ENCODE measurements at places on chromosomes 3 and 15.
A peak's percentile ranks its signal among the peaks of the same experiment; 100 is the strongest.

DNA sequence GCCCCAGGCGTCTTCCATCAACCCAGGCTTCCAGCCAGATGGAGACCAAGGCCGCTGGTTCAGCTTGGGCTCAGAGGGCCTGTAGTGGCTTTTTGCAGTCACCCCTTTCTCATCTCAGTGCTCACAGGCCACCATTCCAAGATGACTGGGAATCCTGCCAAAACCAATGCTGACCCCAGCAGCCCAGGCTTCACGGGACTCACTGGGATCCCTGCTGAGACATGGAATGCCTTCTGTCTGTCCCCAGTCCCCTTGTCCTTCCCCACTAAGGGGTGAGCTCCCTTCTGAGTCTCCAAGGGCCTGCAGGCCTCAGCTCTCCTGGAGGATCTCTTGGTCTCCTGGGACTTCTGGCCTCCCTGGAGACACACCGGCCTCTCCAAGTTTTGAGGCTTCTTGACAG, 77.4 kb upstream of the SEC13 start:
- DNase-seq, result no peak

- no peak for DNase-seq
Measured at GRCh38 chr3:168212664-168213285, 117.1 kb upstream of the GOLIM4 start.

- no peak for DNase-seq
Measured at GRCh38 chr3:57889807-57890206, 118.4 kb upstream of the FLNB start.

- DNase-seq, result no peak
Measured at GRCh38 chr15:64635499-64636495, 139.6 kb downstream of the RBPMS2 start.

GRCh38 chr3:186994000-186994955, 64.0 kb downstream of the ST6GAL1 start:
- no peak for DNase-seq

GRCh38 chr3:188513662-188514328, 359.8 kb downstream of the LPP start:
- no peak for DNase-seq

GRCh38 chr15:63915209-63915872, 81.6 kb upstream of the HERC1 start:
- DNase-seq, result no peak

DNA sequence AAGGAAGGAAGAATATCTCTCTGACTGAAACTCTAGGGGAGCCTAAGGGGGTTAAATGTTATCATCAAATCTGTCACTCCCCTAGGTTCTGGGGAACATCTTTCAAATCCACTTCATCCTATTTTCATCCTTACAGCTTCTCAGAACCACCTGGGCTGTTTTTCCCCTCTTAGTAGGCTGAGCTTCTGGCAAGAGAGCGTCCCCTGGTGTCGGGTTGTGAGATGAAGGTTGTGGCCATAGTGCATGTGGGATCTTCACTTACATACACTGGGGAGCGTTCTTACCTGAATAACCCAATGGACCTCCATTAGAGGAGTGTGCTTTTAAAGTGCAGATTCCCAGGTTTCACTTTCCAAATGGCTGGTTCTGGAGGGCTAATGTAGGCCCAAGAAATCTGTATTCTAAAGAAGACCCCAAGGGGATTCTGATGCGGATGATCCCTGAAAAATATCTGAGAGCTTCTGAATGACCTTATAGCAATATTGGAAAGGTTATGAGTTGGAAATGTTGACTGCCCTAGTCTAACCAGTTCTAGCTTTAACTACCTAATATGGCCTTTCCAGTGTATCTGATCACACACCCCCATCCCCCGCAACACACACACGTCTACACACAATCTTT, 663.7 kb downstream of the AGBL1 start:
- DNase-seq, result no peak

DNA sequence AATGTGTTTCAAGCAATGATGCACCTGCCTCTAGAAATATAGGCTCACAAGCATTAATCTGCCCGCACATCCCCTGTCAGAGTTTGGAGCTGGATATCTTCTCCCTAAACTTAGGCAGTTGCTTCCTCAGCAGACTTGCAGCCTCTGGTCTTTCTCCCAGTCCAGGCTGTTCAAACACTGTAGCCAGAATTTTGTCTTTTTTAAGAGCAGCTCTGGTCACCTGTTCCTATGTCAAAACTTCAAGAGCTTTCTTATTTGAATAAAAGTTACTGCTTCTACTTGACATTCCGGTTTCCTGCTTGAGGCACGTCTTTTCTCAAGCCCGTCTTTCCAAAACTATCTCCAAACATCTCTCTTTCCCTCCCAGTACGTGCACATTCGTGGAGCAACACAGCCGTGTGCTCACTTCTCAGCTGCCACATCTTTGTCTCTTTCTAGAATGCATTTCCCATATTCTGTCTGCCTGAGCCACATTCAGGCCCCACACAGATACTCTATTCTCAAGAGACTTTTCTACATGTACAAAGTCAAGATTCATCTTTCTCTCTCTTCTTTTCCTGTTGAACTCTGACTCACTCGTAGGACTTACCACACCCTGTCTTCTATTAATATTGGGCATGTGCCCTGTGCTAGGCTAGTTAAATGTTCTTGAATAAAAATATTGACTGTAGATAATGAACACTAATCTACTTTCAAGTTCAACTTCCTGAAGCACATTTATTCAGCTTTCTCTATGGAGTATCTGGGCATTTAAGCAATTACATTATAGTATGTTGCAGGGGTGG, 307.7 kb upstream of the SOX2 start:
- no peak for DNase-seq

DNA sequence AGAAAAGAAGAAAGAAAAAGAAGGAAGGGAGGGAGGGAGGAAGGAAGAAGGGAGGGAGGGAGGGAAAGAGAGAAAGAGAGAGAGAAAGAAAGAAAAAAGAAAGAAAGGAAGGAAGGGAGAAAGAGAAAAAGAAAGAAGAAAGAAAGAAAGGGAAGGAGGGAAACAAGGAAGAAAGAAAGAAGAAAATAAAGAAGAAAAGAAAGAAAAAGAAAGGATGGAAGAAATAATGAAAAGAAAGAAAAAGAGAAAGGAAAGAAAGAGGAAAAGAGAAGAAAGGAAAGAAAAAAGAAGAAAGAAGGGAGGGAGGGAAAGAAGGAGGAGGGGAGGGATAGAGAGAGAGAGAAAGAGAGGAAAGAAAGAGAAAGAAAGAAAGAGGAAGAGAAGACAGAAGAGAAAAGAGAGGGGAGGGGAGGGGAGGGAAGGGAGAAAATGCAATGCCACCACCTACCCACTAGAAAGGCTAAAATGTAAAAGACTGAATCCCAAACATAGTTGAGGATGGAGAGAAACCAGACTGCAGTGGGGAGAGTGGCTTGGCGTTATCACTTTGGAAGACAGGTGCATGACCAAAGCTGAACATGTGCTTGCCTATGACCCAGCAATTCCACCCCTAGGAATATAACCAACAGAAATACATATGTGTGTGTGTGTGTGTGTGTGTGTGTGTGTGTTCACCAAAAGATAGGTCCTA, 66.9 kb upstream of the KLF13 start:
- no peak for DNase-seq

GRCh38 chr3:190293621-190294020, 28.6 kb downstream of the CLDN1 start:
- no peak for DNase-seq

DNA sequence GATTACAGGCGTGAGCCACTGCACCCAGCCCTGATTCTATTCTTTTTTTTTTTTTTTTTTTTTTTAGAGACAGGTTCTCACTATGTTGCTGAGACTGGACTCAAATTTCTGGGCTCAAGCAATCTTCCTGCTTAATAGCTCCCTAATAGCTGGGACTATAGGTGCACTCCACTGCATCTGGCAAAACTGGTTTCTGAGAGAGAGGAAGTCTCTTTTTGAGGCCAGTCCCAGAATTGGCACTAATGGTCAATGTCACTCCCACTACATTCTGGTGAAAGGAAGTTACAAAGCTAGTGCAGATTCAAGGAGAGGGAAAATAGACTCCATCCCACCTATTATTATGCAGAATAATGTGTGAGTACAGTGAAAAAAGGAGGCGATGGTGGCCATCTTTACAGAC, 5.8 kb upstream of the TGFBR2 start:
- DNase-seq, result no peak

DNA sequence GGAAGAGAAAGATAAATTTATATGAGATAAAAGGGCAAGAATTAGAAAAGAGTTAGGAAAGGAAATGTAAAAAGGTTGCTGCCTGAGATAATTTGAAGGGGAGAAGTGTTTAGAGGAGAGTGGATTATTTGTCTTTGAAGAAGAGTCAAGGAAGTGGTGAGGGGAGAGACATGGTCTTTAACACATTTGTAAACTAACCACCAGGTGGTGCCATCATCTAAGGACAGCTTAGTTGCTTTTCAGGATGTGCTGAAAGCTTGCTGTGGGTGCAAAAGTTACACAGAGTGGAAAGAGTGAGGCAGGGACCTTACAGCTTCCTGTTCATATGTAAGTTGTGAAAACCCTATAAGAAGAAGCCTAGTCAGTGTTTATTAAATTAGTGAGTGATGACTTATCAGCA, 114.1 kb upstream of the DNAJC19 start:
- DNase-seq, result no peak

DNA sequence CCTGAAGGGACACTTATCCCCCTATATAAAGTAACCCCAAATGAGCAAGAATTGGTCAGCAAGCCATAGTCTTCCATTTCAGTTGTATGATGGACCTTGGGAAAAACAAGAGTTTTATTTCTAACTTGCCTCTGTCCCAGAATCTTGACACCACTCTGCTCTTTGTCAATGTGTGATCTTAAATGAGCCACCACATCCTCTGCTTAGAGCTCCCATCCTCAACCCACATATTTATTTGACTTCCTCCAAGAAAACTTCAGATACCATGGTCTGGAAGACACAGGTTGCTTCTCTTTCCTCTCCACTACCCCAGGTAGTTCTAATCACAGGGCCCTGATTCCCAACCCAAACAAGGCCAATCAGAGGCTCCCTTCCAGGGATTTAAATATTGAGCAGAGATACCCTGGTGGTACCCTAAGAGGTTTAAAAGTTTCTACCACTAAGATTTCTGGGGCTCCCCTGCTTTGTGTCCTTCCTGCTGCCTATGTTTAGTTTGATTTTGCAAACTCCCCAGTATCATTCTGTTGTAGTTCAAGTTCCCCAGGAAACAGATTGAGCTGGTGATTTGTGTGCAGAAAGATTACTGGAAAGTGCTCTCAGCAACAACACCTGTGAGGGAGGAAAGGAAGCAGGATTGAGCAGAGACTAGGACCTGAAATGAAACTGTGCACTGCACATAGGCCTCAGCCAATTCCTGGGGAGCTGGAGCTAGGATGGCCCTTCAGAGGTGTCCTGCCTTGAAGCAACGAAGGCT, 64.3 kb downstream of the MTHFS start:
- no peak for DNase-seq

- DNase-seq, result no peak
Measured at GRCh38 chr3:187209491-187209890, 12.2 kb downstream of the RTP1 start.

DNA sequence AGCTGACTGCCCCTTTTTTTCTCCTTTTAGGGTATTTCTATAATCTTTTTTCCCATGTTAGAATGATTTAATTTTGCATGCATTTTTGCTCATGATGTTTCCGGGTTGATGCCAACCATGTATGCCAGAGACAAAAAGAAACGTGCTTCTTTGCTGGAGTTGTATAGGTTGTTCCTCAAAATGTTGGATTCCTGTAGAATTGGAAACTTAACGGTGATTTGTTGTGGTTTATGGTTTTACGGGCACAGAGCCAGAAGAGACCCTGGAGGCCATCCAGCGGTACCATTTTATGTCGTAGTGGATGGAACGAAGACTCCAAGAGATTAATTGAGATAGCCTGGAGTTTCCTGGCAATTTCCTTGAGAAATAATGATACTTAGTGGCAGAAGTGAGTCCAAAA, 481.5 kb upstream of the RGMA start:
- no peak for DNase-seq

- DNase-seq, result no peak
Measured at GRCh38 chr3:137792626-137793271, 28.6 kb downstream of the SOX14 start.

- no peak for DNase-seq
Measured at GRCh38 chr3:66362541-66362941, 138.3 kb downstream of the LRIG1 start.

DNA sequence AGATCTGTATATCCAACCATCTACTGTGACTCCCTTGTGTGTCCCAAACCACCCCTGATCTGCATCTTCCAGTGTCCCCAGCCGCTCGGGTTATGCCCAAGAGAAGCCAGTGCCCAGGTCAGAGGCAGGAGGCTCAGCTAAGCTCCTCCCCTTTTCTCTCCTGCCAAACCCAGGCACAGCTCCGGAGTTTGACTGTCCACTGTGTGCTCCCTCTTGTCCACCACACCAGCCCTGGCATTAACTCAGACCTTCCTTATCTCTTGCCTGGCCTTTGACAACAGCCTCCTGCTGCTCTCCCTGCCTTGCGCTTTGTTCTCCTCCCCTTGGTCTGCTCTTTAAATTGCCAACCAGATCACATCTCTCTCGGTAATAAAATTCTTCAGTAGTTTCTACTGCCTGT, 39.3 kb downstream of the DGKG start:
- no peak for DNase-seq

- DNase-seq, result no peak
Measured at GRCh38 chr15:33344111-33344510, 33.3 kb downstream of the RYR3 start.

DNA sequence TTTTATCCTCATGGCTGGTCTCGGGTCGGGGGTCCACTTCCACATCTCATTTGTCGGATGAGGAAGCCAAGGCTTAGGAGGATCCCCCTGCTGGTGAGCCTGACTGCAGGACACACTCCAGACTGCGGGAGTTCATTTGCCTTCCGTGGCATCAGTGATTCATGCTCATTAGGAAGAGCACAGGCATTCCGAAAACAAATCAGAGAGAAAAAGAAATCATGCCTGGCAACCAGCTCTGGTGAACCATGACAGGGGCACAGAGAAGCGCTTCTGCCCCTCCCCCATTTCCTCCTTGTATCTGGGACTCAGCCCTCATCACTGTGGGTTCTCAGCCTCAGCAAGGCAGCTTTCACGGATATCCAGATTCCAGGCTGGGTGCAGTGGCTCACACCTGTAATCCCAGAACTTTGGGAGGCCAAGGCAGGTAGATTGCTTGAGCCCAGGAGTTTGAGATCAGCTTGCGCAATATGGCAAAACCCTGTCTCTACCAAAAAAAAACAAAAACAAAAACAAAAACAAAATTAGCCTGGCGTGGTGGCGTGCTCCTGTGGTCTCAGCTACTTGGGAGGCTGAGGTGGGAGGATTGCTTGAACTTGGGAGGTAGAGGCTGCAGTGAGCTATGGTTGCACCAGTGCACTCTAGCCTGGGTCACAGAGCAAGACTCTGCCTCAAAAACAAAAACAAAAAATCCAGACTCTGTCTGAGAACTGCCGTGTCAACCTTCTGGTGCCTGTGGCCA, 28.4 kb downstream of the IRAK2 start:
- DNase-seq, result peak; percentile 73
